Colonic mucosa (tissue), 4 donors: ENCODE measurements at places on chromosomes 4 and X.

- no peak for DNase-seq
These were observed 47.2 kb upstream of the TFDP3 start for GRCh38 chrX:133265331-133265730.

- DNase-seq: no peak
These were observed 35.7 kb upstream of the APLN start for GRCh38 chrX:129690435-129690834.

DNA sequence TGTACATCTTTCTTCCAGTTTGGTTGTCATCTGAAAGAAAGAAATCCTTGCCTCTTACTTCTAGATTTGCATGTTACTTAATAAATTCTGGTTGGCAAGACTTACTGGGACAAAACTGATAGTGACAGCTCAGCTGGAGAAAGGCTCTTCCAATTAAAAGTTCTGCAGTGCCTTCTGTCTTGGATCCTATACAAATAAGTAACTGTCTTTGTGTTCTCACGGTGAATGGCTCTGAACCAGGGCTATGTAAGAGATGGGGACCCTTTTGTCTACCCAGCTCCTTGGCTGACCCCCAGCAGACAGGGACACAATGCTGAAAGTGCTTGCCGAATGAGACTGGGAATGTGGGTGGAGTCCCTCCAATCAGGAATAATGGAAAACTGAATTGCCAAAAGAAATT lies 89.5 kb downstream of the AASDH start:
- DNase-seq: no peak

DNA sequence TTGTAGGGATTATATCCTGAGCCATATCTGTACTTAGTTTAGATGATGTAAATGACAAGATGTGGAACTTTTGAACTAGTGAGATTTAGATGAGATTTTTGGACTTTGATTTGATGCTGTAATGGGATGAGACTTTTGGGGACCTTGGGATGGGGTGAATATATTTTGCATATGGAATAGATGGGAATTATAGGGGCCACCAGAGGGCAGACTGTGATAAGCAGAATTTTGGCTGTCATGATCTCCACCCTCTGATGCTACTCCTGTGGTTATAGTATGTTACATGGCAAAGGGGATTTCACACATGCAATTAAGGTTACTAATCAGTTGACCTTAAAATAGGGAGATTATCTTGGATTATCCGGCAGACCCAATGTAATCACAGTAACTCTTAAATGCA lies 214.0 kb upstream of the NHS start:
- no peak for DNase-seq

DNA sequence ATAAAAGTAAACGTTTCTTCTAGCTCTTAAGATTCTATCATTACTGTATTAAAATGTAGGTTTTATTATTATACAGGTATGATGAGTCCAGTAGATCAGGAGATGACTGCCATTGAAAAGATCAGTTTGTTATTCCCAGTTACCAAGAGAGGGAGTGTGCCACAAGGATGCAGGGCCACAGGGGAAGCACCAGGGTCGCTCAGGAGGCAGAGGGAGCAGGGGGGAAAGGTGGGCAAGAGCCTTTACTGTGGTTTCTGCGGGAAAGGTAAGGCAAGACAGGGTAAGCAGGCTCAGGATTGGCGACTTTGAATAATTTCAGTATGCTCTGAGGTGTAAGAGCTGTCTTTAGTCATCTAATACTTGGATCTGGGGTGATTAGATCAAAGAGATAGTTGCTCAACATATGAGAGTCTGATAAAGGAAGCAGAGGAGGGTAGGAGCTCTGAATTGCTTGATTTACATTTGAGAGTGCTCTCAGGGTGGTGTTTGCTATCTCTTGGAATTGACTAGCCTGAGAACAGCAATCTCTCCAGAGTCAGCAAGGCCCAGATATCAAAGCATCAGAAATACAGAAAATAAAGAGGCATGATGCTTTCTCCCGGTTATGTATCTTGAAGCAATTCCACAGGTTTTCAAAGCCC lies 86.0 kb downstream of the NDST3 start:
- no peak for DNase-seq

DNA sequence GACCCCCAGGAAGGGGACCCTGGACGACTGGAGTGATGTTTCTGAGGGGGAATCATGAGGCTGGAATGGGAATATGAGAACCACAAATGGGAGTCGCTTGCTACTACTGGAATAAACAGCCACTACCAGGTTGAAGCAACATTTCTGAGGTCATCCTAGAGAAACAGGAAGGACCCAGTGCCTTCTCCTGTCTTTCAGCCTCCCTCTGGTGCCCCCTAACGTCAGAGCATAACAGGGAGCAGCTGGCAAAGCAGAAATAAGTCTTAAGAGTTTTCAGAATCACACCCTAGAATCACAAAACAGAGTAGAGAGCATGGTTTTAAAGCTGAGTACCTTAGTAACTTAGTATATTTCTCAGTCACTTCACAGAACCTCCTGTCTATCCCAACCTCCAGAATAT lies 347.8 kb upstream of the PITX2 start:
- peak; percentile 70 for DNase-seq

- no peak for DNase-seq
These were observed 1.9 kb upstream of the DCK start for GRCh38 chr4:70991596-70991995.

DNA sequence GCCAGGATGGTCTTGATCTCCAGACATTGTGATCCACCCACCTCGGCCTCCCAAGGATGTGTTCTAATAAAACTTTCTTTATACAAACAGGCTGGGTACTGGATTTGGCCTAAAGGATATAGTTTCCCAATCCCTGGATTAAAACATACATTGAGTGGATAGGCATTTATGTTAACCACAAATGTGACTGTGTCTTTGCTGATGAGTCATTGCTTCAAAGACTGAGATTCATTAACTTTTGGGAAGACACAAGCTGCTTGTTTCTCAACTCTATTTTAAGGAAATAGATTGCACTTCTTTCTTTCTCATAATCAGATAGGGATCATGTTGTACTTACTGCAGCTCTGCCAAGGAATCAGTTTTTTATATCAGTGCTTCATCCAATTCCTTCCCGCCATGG lies 131.3 kb upstream of the AGA start:
- DNase-seq: no peak

DNA sequence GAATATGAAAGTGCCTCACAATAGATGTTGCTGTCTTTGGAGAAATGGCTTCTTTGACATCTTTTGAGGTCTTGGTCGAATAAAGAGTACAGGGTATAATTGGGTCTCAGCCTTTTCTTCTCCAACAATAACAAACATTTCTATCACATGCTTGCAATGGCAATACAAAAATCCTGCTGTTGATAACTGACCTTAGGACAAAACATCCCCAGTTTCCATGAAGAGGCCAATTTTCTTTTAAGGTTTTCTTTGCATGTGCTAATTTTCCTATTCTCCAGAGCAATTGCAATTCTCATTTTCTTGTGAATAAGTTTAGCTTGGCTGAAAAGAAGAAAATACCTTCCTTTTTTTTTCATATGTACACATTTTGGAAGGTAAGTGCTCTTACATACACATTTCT lies 130.7 kb upstream of the RPS6KA6 start:
- DNase-seq: no peak

DNA sequence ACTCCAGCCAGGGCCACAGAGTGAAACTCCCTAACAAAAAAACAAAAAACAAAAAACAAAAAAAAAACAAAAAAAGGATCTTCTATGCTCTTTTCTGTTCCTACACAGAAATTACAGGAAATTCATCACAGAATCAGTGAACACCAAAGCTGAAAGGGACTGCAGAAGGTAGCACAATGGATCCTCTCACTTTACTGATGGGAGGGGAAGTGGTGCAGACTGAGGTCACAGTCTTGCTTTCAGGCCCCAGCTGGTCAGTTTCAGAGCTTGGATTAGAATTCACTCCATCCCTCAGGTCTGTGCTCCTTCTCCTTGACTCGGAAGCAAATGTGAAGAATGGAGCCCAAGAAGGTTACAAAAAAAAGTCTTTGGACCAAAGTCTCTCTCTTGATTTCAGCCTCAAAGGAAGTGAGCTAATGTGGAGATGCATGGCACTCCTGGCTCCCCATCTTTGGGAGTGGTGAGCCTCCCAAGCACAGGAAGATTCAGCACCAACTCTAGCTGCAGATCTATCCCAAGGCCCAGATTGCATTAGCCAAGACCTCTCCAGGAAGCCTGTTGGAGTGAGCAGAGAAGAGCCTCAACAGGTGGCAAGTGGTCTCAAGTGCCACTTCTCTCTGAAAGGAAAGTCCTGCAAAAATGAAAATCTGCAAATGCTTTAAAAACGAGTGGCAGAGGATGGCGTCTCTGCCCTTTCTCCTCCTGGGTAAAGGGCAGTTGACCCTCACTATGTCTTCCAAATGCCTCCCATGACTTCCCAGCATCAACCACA lies 176.0 kb downstream of the MAML3 start:
- no peak for DNase-seq

DNA sequence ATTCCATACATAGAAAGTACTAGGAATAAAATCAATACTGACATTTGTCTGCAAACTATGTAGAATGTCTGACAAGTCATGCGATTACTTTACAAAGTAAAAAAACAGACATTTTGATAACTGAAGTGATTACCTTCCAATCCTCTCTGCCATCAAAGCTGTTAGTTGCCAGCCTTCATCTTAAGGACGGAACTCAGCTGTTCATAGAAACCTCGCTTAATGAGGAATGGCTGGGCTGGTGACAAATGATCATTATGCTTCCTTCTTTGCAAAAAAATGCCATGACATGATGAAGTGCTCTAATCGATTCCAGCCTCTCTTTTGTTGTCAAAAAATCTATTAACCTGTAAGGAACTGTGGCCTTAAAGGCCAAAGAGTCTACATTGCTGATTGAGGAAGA lies 1214.9 kb upstream of the IGFBP7 start:
- no peak for DNase-seq

DNA sequence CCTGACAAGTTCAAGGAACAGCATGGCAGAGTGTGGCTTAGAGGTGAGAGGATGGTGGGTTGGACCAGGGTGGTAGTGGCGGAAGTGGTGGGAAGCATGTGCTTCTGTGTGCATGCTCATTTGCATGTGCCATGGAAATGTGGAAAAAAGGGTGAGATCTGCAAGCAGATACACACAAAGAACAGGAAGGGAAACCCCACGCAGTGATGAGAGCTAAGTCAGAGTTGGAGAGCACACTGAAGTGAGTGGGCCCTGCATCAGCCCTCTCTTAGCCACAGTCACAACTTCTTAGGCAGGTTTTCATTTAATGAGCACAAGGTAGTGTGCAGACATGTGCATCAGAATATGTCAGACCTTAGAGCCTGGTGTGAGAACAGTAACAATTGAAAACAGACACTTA lies 483.8 kb downstream of the AFF2 start:
- no peak for DNase-seq
